ENCODE measurements at places on chromosomes 2 and 18.

DNA sequence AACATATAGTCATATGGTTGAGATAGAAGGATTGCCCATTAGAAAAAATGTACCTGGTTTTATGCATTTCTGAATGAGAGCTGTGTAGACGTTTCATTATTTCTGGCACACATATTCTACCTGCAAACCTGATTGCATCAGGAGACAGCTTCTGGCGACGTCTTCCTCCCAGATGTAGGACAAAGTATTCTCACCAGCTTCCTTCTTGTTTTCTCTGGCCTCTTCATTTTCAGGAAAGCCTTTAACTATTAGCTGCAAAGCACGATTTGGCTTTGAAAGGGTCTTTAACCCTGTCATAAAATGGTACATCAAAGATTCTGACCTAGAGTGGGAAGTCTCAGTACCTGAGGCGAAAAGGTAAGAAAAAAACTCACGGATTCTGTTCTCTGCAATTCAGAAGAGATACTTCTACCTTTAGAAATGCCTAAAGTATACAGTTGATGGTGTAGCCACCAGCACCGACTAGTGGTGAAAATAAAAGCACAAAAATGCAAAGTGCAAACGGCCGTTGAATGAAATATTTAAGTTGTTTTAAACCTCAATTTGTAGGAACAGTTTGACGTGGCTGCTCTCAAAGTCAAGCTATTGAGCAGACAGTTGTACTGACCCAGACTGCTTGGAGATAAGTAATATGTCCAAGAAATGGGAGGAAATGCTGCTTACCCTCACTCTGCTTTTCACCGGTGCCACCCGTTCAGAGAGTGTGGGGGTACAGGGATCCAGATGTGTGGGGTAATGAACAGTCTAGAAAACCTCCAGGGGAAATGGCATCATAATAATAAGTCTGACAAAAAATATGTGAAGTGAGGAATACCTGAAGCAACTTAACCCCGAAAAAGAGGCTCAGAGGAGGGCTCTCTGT is 20.2 kb downstream of the IL18RAP start:
- peak; percentile 19 for DNase-seq

- DNase-seq, result no peak
Measured at GRCh38 chr2:8532438-8532837, 149.4 kb upstream of the ID2 start.

DNA sequence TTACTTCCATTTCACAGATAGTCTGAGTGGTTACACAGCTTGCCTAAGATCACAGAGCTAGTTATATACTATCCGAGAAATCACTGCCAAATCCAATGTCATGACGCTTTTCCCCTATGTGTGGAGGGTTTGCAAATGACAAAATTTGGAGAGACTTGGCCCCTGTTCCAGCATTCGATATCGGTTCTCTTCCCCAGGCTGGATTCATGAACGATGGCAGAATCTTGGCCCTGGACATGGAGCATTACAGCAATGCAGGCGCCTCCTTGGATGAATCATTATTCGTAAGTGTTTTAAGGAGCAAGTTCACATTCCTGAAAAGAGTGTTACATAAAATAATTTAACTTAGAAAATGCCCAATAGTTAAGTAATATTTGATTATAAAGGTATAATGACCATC is 55.1 kb downstream of the AOX1 start:
- DNase-seq, result no peak

GRCh38 chr2:100417711-100418124 is 250 bp upstream of the CHST10 start:
- DNase-seq, result no peak

GRCh38 chr18:23849141-23849540 is 159.9 kb downstream of the LAMA3 start:
- DNase-seq, result no peak

DNA sequence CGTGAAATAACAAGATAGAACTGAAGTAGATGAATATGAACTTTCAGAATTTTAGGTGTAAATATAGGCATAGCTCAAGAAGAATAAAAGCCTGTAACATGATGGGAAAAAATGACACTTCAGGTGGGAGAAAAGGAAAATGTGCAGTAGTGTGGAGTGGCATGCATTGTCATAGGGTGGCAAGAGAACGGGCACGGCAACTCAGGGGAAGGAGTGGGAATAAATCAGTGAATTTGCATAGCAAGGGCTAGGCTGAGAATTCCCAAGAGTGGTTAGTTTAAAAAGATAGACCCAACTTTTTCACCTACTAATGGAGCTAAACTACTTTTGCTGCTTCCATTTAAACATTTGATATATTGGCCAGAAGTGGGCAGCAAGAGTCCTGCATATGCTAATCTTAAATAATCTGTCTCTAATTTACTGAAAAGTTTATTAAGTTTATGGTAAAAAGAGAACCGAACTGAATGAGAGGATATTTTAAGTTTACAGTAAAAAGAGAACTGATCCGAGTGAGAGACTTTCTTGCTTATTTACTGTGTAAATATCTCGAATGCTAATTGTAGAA is 228.1 kb downstream of the CTNNA2 start:
- DNase-seq, result no peak

DNA sequence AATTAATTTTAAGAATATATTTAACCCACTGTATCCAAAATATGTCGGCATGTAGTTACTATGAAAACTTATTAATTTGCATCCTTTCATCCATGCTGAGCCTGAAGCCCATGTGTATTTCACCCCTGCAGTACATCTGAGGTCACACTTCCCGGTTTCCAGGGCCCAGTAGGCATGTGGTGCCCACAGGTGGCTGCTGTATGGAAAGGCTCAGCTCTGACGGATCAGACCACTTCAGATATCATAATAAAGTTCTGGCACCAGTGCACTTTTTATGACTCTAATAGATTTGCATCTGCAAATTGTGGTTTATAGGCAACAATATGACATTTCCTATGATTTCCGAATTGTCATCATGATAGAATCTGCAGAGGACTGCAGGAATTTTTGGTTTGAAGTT is 22.5 kb downstream of the SH3RF3 start:
- DNase-seq, result no peak

DNA sequence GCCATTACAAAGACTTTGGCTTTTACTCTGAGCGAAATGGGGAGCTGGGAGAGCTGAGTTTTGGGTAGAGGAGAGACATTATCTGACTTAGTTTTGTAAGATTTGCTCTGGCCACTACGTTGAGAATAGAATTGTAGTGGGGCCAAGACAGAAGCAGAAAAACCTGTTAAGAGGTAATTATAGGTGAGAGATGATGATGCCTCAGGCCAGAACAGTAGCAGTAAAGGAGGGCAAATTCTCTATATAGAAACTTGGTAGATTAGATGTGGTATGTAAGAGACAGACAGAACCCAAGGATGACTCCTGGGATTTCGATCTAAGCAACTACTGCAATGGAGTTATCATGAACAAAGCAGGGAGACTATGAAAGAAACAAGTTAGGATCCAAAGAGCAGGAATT is 17.4 kb upstream of the CREB1 start:
- DNase-seq, result no peak

- no peak for DNase-seq
Measured at GRCh38 chr18:2531751-2532150, 39.6 kb downstream of the METTL4 start.

DNA sequence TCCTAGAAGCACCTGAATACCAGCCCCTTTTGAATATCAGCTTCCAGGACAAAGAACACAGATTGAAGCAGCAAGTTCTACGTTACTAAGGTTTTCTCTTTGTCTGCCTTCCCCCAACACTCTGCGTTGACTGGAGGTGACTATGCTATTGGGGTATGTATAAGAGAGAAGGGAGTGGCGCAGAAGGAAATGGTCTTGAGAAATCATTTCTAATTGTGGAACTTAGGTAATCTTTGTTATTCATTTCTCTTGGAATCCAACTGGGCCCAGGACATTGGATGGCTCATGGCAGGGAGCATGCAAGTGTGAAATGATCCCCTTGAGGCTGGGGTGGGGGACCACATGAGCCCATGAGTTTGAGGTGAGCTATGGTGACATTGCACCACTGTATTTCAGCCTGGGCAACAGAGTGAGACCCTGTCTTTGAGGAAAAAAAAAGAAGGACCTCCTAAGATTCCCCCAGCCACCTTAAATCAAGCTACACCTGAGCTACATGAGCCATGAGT is 29.7 kb downstream of the XDH start:
- no peak for DNase-seq

DNA sequence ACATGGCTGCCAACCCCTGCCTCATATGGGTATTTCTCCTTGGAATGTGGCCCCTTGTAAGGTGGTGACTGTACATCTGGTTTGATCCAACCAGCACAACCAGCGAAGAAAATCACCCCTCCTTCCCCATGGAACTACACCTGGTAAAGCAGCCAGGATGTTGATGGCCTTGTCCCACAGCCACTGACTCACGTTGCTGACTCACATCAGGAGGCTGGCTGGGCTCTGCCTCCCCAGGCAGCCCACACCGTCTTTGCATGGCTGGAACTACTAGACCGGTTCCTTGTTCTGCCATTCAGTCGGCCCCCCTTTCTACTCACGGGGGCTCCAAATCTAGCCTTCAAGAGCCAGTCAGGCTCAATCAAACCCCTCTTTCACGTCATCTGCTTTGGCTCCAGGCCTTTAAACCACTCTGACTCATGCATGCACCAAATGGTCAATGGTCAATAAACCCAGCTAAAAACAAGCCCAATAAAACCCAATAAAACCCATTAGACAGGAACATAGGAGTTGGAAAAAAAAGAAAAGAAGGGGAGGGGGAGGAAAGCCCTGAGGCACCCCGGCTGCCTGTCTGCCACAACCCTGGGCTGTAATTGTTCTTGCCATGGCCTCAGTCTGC is 114.8 kb downstream of the PLB1 start:
- DNase-seq, result no peak

GRCh38 chr2:205311201-205311600 is 371.1 kb upstream of the NRP2 start:
- no peak for DNase-seq

- DNase-seq, result no peak
Measured at GRCh38 chr2:181240844-181241243, 216.3 kb upstream of the ITGA4 start.

DNA sequence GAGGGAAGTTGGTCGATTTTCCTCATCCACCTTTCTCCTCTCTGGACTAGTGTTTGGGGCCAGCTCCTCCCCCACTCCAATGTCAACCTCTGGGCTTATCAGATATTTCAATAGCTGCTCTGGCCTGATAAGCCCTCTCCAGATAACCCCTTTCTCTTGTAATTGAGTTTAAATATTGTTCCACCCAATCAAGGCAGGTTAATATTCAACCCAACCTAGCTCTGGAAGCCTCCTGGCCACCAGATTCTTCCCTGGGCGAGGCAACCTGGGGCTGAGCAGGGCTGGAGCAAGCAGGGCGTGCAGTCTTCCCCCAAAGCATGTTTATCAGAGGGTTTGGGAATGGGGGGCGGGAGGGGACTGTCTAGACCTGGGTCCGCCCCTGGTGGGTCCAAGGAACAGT is 73.8 kb downstream of the TFCP2L1 start:
- DNase-seq, result no peak

- no peak for DNase-seq
Measured at GRCh38 chr18:25237571-25238267, 114.2 kb downstream of the ZNF521 start.

- no peak for DNase-seq
Measured at GRCh38 chr18:46387441-46388131, 269.4 kb downstream of the LOXHD1 start.

- DNase-seq, result peak; percentile 13
Measured at GRCh38 chr2:63861220-63861822, 19.6 kb downstream of the UGP2 start.

- no peak for DNase-seq
Measured at GRCh38 chr18:46416706-46417638, 240.0 kb downstream of the LOXHD1 start.

DNA sequence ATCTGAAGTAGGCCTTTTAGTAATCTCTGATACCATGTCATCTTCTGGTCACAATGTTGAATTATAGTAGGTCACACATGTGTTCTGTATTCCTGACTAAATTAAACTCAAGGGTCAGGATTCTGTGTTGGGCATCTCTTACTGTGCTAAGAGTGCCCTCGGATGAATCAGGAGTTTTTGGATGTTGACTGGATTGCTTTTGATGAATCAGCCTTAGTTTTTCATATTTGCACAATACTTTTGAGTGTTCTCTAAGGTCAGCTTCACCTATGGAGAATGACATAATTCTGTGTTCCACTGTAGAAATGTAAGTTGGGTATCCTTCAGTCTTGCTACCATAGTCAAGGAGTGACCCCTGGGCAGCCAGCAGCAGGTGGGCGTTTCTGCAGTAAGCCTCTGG is 190.1 kb downstream of the PTPRM start:
- no peak for DNase-seq

DNA sequence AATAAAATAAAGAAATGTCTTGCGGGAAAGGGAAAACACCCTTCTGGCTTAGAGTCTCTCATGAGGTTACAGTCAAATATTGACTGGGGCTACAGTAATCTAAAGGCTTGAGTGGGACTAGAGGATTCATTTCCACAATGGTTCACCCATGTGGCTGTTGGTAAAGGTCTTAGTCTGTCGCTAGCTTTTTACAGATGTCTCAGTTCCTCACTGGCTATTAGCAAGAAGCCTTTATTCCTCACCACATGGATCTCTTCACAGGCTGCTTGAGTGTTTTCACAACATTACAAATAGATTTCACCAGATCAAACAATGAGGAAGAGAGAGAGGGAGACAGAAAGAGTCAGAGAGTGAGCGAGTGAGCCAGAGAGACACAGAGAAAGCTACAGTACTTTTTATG is 8.3 kb upstream of the ZC3H15 start:
- no peak for DNase-seq

DNA sequence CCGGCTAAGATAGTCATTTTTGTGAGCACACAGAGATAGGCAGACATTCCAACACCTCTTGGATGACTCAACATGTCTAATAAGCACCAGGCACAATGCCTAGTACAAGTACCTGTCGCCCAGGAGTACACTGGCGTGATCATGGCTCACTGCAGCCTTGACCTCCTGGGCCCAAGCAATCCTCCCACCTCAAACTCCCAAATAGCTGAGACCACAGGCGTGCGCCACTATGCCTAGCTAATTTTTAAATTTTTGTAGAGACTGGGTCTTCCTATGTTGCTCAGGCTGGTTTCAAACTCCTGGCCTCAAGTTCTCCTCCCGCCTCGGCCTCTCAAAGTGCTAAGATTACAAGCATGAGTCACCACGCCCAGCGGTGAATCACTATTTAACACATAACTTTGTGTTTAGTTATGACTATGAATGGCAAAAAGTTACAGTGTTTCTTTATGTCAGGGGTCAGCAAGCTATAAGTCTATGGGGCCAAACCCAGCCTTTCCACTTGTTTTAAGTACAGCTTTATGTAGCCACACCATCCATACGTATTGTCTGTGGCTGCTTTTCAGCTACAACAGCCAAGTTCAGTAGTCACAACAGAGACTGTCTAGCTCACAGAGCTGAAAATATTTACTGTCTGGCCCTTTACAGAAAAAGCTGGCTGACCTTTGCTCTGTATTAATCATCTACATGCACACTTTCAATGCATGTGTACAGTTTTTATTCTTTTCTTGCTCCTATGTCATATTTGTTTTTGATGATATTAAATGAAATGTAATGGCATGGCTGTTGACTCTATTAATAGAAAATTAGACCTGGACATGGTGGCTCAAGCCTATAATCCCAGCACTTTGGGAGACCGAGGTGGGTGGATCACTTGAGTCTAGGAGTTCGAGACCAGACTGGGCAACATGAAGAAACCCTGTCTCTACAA is 18.7 kb downstream of the ORC2 start:
- DNase-seq, result no peak

GRCh38 chr2:72924353-72925240 is 7.3 kb downstream of the EMX1 start:
- no peak for DNase-seq
